HS-5 (cell line): ENCODE measurements at places on chromosomes 5 and 9.

DNA sequence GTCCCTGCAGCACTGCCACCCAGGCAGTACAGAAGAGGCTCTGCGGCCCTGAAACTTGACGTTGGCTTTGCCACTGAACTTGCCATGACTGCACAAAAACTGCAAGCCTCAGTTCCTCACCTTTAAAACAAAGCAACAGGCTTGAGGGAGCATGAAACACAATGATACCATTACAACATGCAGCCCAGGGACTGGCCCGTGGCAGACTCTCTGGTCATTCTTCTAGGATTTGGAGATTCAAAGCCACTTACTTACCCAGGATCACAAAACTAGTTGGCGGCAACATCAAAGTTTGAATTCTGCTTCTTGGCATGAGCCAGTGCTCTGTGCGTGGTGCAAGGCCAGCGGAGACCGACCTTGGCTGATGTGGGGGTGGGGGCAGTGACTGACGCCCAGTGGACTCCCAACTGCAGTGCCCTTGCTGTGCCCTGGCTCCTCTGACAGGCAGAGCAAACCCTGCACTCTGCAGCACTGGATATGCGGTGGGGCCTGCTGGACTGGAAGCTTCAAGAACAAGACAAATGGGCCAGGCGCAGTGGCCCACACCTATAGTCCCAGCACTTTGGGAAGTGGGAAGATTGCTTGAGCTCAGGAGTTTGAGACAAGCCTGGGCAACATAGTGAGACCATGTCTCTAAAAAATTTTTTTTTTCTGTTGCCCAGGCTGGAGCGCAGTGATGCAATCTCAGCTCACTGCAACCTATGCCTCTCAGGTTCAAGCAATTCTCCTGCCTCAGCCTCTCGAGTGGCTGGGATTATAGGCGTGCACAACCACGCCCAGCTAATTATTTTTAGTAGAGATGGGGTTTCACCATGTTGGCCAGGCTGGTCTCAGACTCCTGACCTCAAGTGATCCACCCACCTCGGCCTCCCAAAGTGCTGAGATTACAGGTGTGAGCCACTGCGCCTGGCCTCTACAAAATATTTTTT lies 18.9 kb downstream of the SQSTM1 start:
- DNase-seq, result no peak

- DNase-seq, result no peak
Measured at GRCh38 chr5:56148453-56148971, 84.6 kb downstream of the ANKRD55 start.

- DNase-seq, result no peak
Measured at GRCh38 chr9:6450641-6451375, 37.8 kb downstream of the UHRF2 start.

- DNase-seq, result no peak
Measured at GRCh38 chr9:121277518-121278295, 9.7 kb downstream of the GSN start.

- no peak for DNase-seq
Measured at GRCh38 chr9:99181621-99182020, 40.1 kb downstream of the ALG2 start.

GRCh38 chr5:108028412-108028811 lies 353.5 kb downstream of the FBXL17 start:
- DNase-seq, result no peak

- DNase-seq, result no peak
Measured at GRCh38 chr9:26802921-26803320, 89.7 kb downstream of the CAAP1 start.

DNA sequence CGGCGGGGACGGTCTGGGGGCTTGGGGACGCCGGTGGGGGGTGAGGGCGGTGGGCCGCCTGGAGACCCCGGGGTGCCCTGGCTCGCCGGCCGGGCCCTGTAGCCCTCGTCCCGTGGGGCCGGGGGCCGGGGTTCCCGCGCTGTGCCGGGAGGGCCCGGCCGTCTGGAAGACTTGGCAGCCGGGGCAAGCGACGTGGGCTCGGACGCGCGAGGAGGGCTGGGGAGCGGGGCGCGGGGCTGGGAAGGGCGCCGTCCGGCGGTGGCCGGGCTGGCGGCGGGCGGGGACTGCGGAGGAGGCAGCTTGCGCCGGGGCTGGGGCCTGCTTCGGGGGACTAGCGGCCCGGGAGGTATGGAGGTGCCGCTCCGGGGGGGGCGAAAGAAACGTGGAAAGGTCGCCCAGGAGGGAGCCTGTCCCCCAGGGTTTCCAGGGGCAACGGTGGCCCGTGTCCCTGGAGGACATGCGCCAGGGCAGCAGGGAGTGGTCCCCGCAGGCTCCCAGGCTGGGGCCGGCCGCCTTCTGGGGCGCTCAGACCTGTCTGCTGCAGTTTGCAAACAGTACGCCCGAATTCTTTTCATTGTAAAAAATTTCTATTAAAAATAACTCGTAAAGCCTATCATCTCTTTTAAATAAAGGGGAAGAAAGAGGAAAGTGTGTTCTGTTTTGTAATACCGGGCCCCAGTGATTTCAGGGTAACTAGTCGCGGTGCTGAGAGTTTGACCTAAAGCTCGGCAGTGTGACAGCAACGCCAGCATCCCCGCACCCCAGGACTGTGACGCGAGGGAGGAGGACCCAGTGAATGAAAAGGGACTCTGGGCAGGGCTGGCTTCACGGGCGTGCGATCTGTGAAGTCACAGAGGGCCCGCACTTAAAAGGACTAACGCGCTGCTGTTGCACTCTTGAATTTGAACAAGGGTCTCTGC lies 752 bp upstream of the ANKH start:
- DNase-seq, result no peak

- DNase-seq, result no peak
Measured at GRCh38 chr9:110641293-110641692, 27.3 kb upstream of the MUSK start.

GRCh38 chr5:127293373-127293772 lies 2.8 kb downstream of the MEGF10 start:
- no peak for DNase-seq

DNA sequence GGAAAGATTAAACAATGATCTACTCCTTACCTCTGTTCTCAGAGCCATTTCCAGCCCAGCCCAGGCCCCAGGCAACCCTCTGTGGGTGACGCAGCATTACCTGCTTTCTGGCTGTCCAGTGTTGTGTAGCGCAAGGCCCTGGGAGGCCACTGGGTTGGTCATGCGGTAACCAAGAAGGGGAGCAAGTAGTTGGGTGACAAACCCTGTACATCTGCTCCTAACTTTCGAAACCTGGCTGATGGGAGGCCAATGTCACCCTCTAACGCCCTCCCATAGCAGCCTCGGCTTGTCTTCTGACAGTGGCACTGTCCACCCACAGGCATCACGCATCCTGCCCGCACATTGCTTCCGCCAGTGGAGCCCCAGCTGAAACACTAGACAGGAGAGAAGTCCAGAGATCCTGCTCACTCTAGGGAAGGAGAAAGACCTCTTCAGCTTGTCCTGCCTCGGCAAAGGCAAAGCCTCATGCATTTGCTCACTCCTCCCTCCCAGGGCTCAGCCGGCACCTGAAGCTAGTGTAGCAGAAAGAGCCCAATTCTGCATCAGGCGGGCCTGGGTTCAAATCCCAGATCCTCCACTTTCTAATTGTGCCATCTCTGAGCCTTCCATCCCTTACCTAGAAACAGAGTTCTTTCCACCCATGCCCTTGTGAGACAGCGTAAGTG lies 94.6 kb downstream of the ADAMTS2 start:
- no peak for DNase-seq

GRCh38 chr5:147930769-147931168 lies 24.4 kb upstream of the C5orf46 start:
- no peak for DNase-seq

GRCh38 chr5:95770830-95771708 lies 39.9 kb downstream of the RHOBTB3 start:
- DNase-seq, result no peak

GRCh38 chr9:2711716-2712115 lies 5.6 kb upstream of the KCNV2 start:
- no peak for DNase-seq

DNA sequence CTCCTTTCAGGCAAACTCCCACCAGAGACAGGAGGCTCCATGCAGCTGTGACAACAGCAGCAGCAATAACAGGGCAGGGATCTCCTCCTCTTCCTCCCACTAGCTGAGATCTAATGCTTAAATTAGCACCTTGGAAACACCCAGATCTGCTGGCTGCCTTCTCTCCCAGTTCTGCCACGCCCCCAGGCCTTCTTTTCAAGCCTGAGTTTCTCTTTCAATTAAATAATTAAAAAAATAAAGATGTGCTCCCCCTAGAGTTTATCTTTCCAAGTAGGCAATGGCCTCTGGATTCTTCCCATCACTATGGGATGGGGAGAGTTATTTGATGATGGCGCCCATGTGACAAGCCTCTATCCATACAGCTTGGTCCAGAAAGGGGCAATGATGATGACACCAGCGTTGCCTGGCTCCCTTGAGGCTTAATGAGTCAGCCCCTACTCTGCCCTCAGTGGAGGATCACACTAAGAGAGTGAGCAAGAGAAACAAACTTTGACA lies 3.8 kb downstream of the FAM219A start:
- peak; percentile 67 for DNase-seq

GRCh38 chr5:29005386-29005785 lies 1967.0 kb upstream of the CDH9 start:
- DNase-seq, result peak; percentile 11

DNA sequence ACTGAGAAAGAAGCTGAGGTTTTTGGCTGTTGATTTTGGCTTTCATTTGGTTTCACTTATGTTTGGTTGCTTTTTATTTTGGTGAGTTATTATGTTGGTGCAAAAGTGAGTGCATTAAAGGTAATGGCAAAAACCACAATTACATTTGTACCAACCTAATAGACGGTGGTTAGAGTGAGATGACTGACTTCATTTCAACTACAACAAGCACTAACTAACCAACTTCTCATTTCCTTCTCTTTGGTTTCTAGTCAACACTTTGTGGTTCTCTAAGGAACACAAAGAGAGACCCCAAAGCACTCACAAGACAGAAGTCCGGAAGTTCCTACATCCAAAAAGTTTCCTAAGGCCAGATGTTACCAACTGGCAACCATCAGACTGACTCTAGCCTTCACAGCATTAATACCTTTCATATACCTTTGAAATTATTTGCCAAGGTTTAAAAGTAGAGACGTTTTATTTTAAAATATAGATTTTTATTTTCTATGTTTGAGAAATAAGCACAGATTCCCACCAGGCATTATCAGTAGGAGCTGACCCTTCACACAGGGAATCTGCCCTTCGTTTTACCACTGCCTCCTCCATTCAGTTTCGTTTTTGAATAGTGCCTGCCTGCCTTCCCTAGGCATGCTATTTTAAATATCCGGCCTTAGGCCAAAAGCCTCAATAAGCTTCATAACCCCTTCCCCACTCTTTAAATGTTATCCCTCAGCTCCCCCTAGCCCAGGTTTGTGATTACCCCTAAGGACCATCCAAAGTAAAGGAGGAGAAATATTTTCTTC lies 301.1 kb upstream of the PTGER4 start:
- no peak for DNase-seq

- DNase-seq, result no peak
Measured at GRCh38 chr5:177453852-177454396, 7.3 kb downstream of the PRR7 start.

- DNase-seq, result no peak
Measured at GRCh38 chr5:9189681-9190080, 356.2 kb downstream of the SEMA5A start.

- DNase-seq, result peak; percentile 31
Measured at GRCh38 chr9:98010445-98010844, 27.3 kb downstream of the ANP32B start.

DNA sequence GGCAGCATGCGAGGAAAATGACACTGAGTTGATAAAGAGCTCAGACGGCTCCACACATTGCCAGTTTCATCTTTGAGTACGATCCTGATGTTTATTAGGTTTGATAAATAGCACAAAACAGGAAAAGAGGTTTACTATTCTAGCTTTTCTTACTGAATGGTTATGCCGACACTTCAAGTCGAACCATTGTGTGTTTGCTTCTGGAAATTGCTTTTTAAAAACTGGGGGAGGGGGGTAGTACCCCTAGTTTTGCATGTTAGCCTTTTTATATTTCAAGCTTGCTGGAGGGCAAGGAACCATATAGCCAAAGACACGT lies 5.2 kb downstream of the PTCH1 start:
- DNase-seq, result no peak

DNA sequence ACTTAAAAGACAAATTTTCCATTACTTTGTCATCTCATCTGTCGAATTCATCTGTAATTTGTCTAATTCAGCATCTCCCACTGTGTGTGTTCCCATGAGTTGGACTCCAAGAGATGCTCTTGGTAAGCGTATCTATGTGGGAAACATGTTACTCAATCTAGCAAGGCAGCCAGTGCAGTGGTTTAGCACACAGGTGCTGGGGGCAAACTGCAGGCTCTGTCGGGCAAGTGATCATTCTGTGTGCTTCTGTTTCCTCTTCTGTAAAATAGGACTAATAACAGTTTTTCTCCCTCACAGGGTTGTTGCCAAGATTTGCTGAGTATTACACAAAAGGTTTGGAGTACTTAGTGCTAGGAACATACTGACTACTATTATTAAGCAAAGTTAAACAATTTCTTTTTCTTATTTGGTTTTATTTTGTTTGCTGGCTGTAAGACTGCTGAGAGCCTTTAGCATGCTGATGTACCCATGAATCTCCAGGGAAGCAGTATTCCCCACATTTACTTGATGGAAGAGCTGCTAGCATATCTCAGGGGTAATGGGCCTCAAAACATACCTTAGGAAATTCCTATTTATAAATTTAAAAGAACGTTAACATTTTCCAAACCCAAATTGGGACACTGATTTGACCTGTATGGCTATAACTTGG lies 709 bp upstream of the GAPT start:
- no peak for DNase-seq

GRCh38 chr5:73115399-73116051 lies 4.8 kb upstream of the TMEM171 start:
- peak; percentile 76 for DNase-seq

DNA sequence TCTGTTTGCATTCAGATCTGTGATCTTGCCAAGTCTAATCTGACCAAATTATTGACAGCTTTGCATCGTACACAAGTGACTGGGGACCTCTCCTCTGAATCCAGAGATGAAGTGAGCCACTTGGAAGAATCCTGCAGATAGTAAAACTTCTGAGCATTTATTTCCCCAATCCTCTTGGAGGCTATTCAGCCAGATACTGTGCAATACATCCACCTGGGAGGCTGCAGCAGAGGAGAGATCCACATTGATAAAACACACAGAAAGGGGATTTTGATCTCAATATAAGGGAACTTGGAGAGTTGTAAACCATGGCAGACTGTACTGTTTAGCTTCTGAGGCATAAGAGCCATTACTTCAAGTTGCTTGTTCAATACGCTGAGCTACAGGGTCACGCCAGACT lies 654.6 kb downstream of the MTRR start:
- DNase-seq, result no peak

- DNase-seq, result no peak
Measured at GRCh38 chr5:67031692-67032091, 164.9 kb downstream of the CD180 start.

DNA sequence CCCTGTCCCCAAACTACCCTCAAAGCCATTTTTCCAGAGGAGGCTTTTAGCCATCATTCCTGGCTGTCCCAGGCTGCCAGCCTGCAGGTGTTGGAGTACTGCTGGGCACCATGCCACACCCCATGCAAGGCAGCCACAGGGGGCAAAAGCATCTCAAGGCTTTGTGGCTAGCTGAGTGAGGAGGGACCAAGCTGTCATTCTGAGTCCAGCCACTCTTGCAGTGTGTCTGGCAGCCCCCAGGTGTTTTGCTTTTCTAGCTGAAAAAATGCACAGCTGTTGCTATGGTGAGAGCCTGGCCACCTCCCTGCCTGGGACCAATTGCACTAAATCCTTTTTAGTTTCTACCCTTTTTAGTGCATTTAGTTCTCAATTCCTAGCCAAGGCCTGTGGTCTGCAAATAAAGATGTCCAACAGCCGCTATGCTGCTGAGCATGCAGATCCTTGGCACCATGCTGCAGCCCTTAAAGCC lies 50.4 kb upstream of the PTGS1 start:
- no peak for DNase-seq

- no peak for DNase-seq
Measured at GRCh38 chr5:160605266-160605665, 183.6 kb downstream of the PTTG1 start.
